Dermis microvascular lymphatic vessel endothelial cell (primary cell): ENCODE measurements at places on chromosomes 6 and 20. TPM values are rescaled to one million over a fixed set of nuclear protein-coding genes. Genes with fewer than 3 reads are reported as not detected.

DNA sequence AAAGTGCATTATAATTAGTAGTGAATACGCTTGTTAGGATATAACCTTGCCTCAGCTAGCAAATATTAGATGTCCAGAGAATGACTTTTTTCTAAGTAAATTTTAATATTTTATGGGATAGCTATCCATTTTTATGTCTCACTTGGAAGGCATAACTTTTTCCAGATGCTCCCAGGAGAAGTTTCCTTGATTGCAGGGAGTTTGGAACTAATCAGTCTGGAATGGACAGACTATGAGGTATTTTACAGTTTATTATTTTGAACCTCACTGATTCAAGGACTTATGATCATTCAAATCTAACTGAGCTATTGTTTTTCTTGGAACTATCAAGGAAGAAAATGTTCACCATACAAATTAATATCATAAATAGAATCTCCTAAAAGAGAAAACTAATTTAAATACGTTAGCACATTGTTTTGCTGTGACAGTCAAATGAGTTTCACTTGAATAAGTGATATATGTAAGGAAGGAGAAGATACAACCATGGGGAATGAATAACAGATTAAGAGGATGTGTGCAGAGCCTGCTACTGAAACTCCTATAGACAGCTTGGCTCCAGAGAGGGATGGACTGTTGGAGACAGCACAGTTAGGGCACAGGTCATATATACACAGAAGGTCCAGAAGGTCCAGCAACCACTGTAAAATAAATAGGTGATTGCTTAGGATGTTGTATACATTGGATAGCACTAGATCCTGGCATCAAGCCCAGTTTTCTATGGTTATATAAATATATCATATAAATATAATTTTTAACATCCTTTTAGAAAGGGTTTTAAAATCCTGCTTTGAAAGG, 20.6 kb upstream of the LCA5 start:
- no peak for DNase-seq

DNA sequence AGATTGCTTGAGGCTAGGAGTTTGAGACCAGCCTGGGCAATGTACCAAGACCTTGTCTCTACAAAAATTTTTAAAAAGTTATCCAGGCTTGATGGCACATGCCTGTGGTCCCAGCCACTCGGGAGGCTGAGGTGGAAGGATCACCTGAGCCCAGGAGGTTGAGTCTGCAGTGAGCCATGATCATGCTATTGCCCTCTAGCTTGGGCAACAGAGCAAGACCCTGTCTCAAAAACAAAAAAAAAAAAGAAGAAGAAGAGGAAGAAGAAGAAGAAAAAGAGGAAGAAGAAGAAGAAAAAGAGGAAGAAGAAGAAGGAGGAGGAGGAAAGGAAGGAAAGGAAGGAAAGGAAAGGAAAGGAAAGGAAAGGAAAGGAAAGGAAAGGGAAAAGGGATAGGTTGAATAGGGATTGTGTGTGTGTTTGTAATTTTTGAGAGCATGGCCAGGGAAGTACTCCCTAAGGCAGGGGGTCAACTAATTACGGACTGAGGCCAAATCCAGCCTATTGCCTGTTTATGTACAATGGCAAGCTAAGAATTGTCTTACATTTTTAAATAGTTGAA, 43.0 kb upstream of the ZNF217 start:
- DNase-seq = no peak

DNA sequence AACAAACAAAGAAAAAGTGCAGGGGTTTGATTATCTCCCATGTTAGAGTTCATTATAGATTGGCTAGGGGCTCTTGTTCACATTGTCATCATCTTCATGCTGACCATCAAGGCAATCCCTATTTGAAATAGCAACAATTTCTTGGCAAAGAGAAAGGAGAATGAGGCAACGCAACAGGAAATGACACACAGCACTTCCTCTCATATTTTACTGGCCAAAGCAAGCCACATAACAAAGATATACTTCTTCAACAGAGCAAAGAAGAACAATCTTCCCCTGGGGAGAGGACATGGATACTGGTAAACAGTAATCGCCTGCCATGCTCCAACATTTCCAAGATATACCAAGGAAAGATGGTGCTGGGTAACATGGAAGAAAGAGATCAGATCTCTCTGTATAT, 29.8 kb downstream of the EPM2A start:
- DNase-seq = peak; percentile 53

DNA sequence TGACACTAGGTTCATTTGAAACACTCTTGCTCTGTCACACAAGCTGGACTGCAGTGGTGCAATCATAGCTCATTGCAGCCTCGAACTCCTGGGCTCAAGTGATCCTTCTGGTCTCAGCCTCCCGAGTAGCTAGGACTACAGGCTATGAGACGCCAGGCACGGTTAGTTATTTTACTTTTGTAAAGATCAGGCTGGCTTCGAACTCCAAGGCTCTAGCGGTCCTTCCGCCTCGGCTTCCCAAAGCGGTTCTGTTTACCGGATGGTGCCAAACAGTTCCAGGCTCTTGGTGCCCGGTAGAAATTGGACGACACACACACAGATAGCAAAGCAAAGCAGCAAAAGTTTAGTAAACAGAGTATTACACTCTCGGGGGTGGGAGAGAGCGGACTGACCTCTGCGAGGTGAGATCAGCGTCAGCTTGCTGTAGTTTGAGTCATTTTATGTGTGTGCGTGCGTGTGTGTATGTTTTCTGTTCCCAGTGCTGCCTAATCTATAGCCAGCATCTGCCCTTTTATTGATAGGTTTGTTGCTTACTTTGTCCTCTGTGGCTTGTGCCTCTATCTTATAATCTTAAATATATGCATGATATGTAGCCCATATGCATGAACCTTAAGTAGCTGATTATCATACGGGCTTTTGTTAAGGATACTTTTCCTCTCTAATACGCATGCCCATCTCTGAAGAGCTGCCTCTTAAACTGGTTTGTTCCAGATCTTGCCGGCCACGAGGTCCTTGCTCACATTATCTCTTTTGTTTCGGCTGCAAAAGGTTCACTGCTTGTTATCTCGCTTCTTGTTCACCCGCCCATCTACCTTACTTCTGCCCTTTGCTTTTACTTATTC, 75.2 kb downstream of the OR2B2 start:
- peak; percentile 83 for DNase-seq

The LGSN gene
- total RNA-seq = not detected in 2 replicates
